Activated CD8-positive, alpha-beta memory T cell treated with anti-CD3 and anti-CD28 coated beads for 48 hours (primary cell): ENCODE measurements at places on chromosomes 12 and 14.

- DNase-seq: no peak
These were observed 113.0 kb downstream of the GLT1D1 start for GRCh38 chr12:128966203-128966810.

- DNase-seq: no peak
These were observed 124.2 kb upstream of the PLEKHA5 start for GRCh38 chr12:19005257-19005801.

GRCh38 chr12:39779768-39780340 lies 160.3 kb upstream of the ABCD2 start:
- DNase-seq: no peak

GRCh38 chr12:114166362-114166761 lies 200.2 kb upstream of the RBM19 start:
- DNase-seq: no peak

GRCh38 chr12:53071591-53072551 lies 7.3 kb downstream of the SPRYD3 start:
- DNase-seq: no peak

- DNase-seq: no peak
These were observed 28.6 kb upstream of the CACNA2D4 start for GRCh38 chr12:1947081-1947480.

DNA sequence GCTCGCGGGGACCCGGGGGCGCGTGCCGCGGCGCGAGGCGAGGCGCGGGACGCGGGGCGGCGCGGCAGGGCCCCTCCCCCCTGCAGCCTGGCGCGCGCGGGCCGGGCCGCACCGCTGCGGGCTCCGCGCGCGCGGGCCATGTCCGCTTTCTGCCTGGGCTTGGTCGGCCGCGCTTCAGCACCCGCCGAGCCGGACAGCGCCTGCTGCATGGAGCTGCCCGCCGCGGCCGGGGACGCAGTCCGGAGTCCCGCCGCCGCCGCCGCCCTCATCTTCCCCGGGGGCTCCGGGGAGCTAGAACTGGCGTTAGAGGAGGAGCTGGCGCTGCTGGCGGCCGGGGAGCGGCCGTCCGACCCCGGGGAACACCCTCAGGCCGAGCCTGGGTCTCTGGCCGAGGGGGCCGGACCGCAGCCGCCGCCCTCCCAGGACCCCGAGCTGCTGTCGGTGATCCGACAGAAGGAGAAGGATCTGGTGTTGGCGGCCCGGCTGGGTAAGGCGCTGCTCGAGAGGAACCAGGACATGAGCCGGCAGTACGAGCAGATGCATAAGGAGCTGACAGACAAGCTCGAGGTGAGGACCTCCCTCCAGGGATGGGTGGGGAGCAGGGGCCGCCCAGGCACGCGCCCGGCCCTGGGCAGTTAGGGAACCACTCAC lies 820 bp downstream of the BICDL1 start:
- peak; percentile 51 for DNase-seq

- DNase-seq: no peak
These were observed 30.1 kb downstream of the CLEC1A start for GRCh38 chr12:10068644-10069043.

- no peak for DNase-seq
These were observed 53.9 kb upstream of the NUDT4 start for GRCh38 chr12:93323625-93324329.

GRCh38 chr12:3455312-3455711 lies 35.7 kb upstream of the PRMT8 start:
- no peak for DNase-seq

GRCh38 chr12:124564232-124564958 lies 3.0 kb downstream of the NCOR2 start:
- no peak for DNase-seq

DNA sequence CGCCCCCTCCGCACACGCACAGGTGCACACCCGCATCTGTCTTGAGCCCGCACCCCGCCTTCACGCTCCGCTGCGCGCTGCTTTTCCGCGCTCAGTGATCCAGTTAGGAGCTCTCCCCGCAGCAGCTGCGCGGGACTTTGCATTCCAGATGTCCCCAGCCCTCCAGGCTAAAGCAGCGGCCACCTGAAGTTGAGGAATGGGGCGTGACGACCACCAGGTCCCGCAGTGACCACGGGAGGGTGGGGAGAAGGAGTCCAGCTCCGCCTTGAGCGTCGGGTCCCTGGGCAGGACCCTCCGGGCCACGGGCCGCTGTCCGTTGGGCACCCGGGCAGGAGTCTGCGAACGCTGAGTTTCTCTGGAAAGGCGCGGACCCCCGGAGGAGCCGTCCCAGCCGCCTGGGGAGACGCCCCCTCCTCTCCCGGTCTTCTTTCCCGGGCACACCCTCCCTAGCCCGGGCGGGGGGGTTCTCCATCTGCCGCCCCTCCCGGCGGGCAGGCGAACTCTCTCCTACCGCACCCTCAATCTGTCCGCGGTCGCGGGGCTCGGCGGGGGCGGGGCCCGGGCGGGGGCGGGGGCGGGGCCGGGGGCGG lies 334 bp upstream of the TMEM132C start:
- DNase-seq: no peak

DNA sequence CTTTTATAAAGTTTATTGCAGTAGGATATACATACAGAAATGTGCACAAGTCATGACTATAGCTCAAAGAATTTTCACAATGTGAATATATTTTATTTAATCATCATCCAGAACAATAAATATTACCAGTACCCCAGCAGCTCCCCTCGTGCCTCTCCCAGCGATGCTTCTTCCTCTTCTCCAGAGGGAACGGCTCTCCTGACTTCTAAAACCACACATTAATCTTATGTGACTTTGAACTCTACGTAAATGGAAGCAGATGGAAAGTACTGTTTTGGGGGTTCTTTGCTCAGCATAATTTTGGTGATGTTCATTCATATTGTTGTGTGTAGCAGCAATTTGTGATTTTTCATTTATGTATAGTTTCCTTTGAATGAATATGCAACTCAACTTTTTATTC lies 4.6 kb upstream of the SLC8A3 start:
- no peak for DNase-seq

- DNase-seq: no peak
These were observed 1.3 kb upstream of the ESYT1 start for GRCh38 chr12:56126732-56127239.

GRCh38 chr14:103856607-103857006 lies 9.2 kb upstream of the PPP1R13B start:
- DNase-seq: no peak

DNA sequence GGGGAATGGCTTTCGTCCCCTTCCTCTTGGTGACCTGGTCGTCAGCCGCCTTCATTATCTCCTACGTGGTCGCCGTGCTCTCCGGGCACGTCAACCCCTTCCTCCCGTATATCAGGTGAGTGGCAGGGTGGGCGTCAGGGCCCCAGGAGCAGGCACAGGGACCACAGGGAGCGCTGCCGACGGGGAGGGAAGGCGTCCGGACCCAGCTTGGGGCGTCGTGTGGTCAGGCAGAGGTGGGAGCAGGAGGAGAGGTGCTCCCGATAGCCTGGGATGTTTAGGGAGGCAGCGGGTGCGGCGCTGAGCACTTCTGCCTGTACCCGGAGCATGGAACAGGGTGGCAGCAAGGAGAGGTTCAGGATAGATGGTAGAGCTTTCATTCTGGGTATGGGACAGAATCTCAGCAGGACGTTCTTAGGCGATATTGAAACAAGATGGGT lies 444 bp downstream of the DRAM1 start:
- peak; percentile 24 for DNase-seq
